OCI-M1 (cell line): ENCODE measurements at places on chromosomes 16 and 17.

GRCh38 chr17:55295411-55296170 is 30.8 kb downstream of the HLF start:
- peak; percentile 71 for DNase-seq

GRCh38 chr17:82235056-82235774 is 6.4 kb downstream of the SLC16A3 start:
- no peak for DNase-seq

DNA sequence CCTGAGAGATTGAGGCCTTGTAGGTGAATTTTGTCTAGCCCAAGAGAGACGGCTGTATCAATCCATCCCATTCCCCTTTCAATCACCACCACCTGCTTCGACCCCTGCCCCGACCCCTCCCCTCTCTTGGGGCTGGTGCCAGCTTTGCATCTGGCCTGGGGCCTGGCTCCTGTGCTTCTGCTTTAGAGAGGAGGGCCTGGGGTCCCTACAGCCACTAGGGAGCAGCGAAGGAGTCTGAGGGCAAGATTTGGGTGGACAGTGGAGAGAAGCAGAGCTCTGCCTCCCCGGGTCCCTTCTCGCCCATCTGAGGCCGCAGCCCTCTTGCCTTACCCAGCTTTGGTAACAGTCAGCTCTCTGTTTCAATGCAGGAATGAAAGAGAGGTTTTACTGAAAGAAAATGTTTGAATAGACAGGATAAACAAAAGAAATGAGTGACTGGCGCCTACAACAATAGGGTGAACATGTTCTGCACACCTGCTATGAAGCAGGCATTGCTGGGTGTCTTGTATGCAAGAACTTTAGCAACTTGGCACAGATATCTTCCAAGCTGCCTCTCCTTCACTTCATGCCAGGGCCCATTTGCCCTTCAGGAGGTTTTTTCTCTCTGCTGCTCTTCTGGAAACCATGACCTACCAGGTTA is 57.4 kb downstream of the SLC47A1 start:
- DNase-seq: no peak

- no peak for DNase-seq
Observed at GRCh38 chr16:86065711-86066110, 166.7 kb downstream of the IRF8 start.

DNA sequence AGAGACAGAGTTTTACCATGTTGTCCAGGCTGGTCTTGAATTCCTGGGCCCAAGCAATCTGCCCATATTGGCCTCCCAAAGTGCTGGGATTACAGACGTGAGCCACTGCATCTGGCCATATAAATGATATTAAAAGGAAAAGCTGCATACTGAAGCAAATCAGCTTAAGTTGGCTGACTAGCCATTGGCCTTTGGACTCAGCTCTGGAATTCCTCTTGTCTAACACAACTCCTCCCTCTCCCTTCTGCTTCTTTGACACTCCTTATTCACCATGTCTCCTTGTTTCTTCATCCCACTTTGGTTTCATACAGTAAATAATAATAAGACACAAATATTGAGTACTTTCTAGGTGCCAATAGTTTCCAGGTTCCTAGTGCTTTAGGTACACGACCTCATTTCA is 7.5 kb downstream of the KRT12 start:
- DNase-seq: no peak

DNA sequence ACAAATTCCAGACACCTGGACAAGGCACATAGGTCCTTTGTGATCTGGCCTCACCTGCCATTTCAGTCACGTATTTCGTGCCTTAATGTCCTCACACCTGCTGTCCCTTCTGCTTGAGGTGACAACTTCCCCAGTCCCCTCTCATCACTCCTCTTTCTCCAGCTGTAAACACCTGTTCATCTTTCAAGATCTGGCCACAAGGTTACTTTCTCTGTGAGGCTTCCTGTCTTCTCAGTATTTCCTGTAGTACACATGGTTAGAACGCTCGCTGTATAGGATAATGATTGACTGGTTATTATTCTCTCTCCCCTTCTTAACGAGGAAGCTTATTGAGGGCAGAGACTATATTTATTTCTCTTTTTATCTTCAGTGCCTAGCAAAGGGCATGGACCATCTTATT is 74.5 kb upstream of the PMFBP1 start:
- DNase-seq: no peak

DNA sequence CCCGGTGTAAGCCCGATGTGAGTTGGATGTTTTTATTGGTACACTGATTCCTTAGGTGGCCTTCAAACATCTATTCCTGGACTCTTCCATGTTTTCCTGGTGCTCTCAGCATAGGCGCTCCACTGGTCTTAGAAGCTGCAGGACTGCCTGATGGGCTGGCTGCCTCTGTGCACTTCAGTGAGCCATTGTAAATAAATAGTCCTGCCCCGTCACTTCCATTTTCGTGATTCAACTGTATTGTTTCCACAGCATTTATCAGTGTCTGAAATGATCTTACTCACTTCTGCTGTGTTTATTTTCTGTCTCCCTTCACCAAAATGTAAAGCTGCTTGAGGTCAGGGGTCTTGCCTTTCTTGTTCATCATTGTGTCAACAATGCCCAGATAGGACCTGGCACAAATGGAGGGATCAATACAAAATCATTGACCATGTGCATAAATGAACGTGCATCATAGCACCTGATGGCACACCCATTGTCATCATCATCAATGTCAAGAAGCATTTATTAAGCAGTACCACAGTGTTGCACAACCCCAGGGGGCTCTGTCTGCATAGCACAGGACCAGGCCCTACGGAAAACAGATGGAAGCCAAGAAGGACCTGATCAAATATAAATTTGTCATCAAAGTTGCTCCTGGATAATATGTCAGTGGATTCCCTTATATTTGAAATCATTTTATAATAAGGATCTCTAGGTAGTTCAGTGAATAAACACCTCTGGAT is 66.6 kb upstream of the CPHXL start:
- no peak for DNase-seq

DNA sequence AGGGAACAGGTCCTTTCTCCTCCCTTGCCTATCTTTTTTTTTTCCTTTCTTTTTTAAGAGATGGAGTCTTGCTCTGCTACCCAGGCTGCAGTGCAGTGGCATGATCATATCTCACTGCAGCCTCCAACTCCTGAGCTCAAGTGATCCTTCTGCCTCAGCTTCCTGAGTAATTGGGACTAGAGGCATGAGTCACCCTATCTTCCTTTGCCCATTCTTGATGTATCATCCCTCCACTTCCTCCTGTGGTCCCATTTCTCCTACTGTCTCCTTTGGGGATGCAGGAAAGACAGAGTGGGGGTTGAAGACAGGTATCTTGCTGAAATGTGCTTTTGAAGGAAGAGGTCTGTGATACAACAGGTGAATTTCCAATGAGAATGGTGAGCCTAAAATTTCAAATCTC is 5.5 kb downstream of the MYO19 start:
- peak; percentile 12 for DNase-seq

DNA sequence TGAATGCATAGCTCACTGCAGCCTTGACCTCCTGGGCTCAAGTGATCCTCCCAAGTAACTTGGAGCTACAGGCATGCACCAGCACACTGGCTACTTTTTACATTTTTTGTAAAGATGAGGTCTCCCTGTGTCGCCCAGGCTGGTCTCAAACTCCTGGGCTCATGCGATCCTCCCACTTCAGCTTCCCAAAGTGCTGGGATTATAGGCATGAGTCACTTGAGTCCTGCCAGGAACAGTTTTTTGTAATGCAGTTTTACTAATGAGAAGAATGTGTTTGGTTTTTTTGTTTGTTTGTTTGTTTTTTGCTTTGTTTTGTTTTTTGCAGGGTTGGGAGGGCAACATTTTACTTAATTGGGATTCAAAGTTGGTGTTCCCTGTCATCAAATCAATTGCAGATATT is 22.2 kb downstream of the SOST start:
- DNase-seq: no peak

- no peak for DNase-seq
Observed at GRCh38 chr17:564526-565065, 150.0 kb downstream of the VPS53 start.

GRCh38 chr16:58034128-58034685 is 8.7 kb downstream of the MMP15 start:
- DNase-seq: no peak
